ENCODE measurements at places on chromosomes 12 and 14.

DNA sequence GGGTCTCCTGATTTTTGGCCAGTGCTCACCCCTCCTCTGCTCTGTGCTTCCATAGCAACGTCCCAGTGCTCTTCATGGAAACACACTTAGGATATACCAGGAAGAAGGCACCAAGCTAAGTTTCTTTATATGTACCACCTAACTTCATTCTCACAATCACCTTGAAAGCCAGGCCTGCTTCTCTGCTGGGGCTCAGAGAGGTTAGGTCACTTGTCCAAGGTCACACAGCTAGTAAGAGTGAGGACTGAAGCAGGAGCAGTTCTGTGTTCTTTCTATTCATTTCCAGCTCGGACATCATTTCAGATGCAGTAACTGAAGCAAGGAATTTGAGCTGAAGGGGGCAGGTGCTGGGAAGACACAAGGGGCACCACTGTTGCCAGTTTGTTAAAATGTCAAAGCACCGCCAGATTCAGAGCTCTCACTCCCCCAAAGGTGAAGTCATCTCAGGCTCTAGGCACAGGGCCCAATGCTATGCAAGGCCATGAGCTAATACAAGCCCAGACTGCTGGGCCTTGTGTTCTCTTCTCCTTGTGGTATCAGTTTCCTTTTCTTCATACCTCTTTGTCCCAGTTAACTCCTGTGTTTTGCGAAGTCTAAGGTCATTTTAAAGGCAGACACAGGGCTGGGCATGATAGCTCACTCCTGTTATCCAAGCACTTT lies 19.7 kb upstream of the YY1 start:
- no peak for DNase-seq

DNA sequence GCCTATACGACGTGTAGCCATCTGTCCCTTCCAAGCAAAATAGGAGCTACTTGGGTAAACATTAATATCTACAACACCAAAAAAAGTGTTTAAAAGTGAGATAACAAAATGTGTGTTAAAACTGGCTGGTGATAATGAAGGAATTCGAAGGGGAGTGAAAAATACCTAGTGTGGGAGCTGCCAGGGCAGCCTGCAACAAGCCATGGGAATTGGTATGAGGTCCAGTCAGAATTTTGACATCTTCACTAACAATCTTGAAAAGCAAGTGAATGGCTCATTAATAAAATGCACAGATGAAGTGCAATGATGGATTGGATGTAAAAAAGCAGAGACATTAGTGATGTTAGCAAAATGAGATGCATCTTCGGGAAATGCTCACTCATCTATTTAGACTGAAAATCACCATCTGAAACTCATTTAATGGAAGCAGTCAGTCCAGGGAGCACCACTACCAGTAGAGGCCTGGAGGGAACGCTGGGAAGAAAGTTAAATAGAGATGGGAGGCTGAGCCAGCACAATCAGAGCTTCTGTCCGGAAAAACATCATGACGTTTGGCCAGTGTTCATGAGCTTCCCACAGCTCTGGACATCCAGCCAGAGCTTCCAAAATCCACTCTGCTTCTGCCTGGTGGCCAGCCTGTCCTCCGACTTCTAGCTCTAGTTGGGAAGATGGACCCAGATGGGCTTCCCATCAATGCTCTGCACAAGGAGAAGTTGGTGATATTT lies 405.0 kb upstream of the TMTC1 start:
- DNase-seq = no peak

- peak; percentile 10 for DNase-seq
Observed at GRCh38 chr14:23299211-23299957, 3.3 kb downstream of the PPP1R3E start.

DNA sequence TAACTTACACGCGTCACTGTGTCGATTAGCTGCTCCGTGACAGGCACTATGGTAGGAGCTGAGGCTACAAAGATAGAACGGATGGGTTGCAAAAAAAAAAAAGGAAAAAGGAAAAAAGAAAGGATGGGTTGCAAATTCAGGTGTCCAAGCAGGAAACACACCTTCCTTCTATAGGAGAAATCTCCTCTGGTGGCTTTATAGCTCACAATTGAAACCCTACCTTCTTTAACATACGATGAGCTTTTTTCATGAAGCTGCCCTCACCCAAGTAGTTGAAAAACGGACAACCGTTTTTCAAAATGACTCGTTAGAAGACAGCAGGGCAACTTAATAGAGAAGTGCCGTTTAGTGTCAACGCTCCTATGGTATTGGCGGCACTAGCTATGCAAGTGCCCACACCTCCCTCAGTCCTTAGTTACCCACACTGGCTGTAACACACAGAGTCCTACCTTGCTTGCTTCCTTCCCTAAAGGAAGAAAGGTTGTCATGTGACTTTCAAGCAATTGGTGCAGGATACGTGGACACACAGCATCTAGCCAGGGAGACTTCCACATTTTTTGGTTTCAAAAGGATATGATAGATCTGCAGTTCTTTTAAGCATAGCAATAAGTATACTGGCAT lies 682 bp upstream of the TRIP11 start:
- DNase-seq = peak; percentile 53

- no peak for DNase-seq
Observed at GRCh38 chr12:97754306-97754705, 291.7 kb downstream of the RMST start.

DNA sequence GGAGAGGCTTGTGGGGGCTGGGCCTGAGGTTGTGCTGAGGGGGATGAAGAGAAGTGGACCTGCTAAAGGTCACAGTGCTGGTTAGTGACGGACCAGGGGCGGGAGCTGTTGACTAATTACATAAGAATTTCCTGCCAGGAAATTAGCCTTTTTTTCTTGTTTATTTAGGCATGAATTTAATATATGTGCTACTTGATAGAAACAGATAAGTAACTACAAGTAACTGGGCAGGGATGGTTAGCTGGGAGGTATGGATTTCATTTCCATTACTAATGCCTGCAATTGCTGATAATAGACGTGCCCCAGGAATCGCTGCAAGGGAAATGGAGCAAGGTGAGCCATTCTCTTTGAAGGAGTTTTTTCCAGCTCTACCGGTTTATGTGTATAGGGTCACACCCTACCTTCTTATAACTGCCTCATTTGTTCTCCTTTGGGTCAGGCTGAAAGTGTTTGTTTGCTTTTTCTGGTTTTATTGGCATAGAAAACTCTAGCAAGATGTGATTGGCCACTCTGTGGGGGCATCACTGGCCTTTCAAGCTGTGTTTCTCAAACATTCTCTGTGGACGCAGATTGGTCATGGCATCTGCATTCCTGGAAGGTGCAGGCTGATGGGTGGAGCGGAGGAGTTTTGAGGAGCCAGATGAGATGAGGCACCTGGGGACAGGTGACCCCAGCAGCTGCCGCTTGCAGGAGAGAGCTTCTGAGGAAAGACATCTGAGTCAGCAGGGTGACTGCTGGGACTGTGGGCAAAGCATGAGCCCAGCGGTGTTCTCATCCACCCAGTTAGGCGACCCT lies 19.0 kb upstream of the GPRC5A start:
- DNase-seq = no peak

- no peak for DNase-seq
Observed at GRCh38 chr14:97367278-97367677, 570.1 kb downstream of the VRK1 start.

GRCh38 chr12:94707892-94708291 lies 57.5 kb upstream of the TMCC3 start:
- DNase-seq = no peak

- no peak for DNase-seq
Observed at GRCh38 chr12:108850854-108851573, 6.4 kb downstream of the SSH1 start.

- no peak for DNase-seq
Observed at GRCh38 chr14:63478010-63478409, 65.2 kb downstream of the PPP2R5E start.

DNA sequence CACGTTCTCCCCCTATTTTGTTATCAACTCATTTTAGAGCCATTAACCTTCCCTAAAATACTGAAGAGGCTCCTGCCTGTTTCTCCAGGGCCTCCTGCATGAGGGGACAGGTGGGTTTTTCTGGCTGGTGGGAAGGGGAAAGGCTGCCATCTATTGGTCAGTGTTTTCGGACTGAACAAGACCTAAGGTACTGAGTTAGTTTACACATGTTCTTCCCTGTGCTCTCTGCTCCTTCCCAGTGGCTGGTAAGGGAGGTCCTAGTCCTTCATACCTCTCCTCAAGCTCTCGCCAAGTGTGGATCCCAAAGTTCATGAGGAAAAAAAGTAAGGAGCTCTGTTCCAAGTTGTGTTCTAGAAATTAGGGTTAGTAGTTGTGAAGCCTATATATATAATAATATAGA lies 357.5 kb downstream of the FSCB start:
- DNase-seq = peak; percentile 4

GRCh38 chr12:98741196-98741555 lies 96.1 kb downstream of the APAF1 start:
- no peak for DNase-seq

DNA sequence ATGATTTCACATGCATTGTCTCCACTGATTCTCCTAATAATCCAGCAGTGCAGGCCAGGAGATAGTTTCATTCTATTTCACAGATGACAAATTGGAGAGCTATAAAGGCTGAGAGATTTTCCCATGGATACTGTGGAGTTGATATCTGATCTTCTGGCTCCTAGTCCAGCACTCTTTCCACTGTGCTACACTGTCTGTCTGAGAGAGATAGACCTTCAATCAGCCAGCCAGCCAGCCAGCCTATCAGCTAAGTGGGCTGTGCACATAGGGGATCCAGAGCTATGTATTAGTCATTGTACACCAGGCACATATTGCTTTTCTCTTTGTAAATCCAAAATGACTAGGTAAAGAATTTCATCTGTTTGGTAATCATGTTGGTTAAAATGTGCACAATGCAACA lies 91.8 kb upstream of the ATP2B1 start:
- no peak for DNase-seq

DNA sequence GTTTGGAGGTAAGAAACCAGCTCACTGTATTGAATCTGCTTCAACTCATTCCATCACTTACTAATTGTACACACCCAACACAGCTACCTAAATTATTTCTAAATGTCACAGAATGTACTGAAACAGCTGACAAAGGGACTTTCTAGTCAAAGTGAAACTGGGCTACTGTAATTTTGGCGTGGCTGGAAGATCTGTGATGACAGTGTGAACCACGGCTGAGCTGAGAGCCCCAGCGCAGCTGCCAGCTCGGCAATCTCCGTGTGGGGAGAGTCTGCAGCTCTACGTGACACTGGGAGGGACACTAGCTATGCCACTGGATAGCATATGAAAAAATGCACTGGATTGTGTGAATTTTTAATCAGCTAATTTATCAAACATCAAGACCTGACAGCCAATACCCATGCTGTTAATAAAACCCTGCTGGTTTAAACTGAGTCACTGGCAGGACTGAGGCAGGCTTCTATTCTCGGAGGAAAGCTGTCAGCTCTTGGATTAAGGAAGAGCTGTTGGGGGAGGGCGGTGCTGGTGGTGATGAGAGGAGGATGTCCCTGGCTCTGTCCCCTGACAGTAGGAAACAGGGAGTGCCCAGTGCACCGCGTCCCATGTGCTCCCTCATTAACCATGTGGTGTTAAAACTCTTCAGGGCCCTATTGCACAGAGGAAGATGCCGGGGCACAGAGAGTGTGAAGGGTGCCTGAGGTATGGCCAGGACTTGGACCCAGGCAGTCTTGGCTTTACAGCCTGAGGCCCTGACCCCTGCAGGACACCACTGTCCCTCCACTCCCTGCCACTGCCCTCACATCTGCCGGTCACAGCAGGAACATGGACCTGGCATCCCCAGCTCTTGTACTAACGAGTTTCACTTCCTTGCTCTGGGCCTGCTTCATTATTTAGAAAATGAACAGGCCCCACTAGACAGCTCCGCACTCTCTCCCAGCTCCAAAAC lies 13.3 kb downstream of the SLC15A4 start:
- no peak for DNase-seq

DNA sequence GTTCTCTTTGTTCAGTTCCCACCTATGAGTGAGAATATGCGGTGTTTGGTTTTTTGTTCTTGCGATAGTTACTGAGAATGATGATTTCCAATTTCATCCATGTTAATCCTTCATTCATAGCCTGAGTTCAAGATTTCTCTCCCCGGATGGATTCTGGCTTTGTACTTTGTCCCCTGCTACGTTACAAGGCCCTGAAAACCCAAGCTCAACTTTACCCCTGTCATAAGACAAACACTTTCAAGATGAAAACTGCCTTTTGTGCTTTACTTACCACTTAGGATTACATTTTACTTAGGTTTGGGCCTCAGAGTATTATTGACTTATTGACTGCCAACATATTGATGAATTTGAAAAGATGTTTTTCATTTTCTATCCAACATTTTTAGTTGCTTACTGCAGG lies 36.3 kb downstream of the FOXA1 start:
- no peak for DNase-seq

DNA sequence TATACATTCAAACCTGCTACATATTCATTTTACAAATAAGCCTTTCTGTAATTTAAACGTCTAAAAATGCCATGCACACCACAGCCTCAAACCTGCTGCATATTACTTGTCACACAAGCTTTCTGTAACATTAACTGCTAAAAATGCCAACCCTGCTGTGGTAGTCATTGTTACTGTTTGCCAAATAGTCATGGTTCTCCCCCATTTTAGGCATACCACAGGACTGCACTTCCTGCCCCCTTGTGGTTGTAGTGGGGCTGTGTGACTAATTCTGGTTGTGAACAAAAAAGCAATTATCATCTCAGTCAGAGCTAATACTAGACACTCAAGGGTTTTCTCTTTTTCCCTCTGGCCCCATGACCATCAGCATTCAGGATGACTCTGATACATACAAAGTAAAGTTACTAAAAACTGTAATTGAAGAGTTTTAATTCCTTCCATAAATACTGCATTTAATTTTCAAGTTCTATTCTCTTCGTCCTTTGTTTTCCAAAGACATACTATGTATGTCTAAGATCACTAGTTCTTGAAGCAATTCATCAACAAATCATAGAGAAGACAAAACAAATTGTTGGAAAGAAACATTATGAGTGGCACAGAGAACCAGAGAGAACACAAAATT lies 5.7 kb upstream of the SLC35F4 start:
- DNase-seq = peak; percentile 14

DNA sequence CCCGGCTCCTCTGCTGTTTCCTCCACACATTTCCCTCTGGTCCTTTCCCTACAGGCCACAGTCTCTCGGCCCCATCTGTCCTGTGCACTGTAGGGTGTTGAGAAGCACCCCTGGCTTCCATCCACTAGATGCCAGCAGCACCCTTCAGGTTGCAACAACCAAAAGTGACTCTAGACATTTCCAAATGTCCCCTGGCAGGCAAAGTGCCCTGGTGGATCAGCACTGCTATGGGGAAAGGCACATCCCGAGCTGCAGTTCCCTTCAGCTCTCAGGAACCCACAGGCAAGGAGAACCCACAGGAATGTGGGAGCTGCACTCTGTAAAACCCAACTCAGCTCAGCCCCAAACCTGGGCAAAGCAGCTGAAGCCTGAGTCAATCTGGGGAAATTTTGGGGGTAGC lies 77.0 kb downstream of the RBM19 start:
- DNase-seq = no peak

GRCh38 chr12:96258104-96258961 lies 64.2 kb downstream of the ELK3 start:
- DNase-seq = no peak

Data from AML-193 (cell line).